Activated naive CD4-positive, alpha-beta T cell (primary cell): ENCODE measurements at places on chromosomes 6 and 20.

GRCh38 chr6:63635215-63635587 lies 401 bp upstream of the PHF3 start:
- no peak for DNase-seq

- DNase-seq: no peak
These were observed 9.2 kb downstream of the QKI start for GRCh38 chr6:163423696-163424095.

- no peak for DNase-seq
These were observed 165.2 kb upstream of the AGPAT4 start for GRCh38 chr6:161439093-161439492.

GRCh38 chr20:46872328-46873211 lies 22.1 kb upstream of the EYA2 start:
- no peak for DNase-seq

- no peak for DNase-seq
These were observed 134.0 kb downstream of the SAMD5 start for GRCh38 chr6:147642458-147642857.

- DNase-seq: no peak
These were observed 22.0 kb upstream of the TGM3 start for GRCh38 chr20:2273634-2274302.

- DNase-seq: peak; percentile 4
These were observed 51.9 kb upstream of the SLC22A16 start for GRCh38 chr6:110528101-110528929.

DNA sequence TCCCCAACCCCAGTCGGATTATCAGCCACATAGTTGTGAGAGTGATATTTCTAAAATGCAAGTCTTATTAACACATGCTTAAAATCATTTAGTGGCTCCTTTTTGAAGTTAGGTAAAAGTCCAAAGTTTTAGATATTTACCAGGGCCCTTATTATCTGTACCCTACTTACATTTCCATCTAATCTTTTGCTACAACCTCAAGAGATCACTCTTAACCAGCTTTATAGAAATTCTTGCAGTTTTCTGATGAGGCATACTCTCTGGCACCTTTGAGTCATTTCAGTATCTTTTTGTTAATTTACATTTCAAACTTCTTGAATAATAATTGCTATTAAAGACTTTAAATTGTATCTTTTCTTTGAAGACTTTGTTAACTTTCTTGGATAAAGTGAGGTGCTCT lies 453.3 kb downstream of the RFPL4B start:
- DNase-seq: no peak

DNA sequence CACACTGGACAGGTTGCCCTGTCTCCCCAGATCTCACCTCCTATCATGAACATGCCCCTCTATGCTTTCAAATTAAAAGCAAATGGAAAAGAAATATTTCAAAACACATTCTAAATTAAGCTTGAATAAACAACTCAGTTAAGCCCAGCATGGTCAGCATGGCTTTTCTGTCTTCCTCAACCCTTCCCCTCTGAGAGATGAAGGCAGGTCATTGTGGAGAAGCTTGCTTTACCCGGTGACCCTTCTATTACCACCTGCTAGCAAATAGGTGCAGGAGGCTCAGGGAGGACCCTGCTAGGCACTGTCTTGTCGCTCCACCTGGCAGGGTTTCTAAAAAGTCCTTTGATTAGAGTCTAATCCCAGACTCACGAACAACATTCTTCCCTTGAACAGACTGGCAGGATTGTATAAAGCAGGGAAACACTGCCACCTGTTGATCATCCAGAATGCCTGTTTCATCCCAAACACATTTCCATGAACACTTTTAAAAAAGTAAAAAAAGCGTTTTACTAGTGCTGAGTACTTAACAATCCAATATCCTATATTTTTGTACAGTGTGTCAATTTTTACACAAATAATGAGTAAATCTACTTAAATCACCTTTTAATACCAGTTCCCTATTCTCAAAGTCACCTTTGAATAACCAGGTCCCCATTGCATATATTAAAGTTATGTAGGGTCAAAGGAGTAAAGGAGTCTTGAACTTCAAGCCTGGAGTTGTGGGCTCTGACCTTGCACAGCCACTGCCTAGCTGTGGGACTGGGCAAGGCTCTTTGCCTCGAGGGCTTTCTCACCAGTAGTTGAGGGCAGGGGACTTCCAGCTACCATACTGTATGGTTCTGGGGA lies 75.5 kb downstream of the GPR6 start:
- no peak for DNase-seq
